NCI-H446 (cell line): ENCODE measurements at places on chromosomes 16 and 17.

DNA sequence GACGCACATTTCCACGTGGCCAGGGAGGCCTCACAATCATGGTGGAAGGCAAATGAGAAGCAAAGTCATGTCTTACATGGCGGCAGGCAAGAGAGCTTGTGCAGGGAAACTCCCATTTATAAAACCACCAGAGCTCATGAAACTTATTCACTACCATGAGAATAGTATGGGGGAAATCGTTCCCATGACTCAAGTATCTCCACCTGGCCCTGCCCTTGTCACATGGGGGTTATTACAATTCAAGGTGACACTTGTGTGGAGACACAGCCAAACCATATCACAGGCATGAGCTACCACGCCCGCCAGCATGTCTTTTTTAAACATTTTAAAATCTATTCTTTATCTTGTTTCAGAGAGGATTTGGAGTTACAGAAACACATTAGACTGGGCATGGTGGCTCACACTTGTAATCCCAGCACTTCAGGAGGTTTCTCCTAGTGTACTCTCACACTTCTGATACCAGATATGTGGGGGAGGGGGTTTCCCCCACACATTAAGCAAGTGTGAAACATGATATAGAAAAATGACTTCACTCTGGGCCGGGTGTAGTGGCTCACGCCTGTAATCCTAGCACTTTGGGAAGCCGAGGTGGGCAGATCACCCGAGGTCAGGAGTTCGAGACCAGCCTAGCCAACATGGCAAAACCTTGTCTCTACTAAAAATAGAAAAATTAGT lies 5.6 kb upstream of the ATMIN start:
- no peak for DNase-seq

- DNase-seq: no peak
Measured at GRCh38 chr17:66944351-66945146, 20.0 kb upstream of the CACNG4 start.

GRCh38 chr16:89567656-89568594 lies 7.4 kb downstream of the RPL13 start:
- no peak for DNase-seq

DNA sequence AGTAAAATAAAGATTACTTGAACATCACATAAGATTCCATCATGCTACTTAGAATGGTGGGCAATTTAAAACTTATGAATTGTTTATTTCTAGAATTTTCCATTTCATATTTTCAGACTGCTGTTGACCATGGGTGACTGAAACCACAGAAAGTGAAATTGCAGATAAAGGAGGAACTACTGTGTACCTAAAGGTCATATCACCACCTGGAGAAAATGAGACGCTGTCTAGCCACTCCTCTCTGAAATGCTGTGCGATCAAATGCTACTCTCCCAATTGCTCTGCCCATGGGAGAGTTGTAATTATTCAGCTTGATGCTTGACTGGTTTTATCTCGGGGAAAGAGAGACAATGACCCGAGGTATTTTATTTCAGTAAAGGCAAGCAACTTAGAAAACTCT lies 128.9 kb upstream of the ERCC4 start:
- DNase-seq: no peak

- DNase-seq: no peak
Measured at GRCh38 chr17:80737106-80738019, 192.7 kb downstream of the RPTOR start.

DNA sequence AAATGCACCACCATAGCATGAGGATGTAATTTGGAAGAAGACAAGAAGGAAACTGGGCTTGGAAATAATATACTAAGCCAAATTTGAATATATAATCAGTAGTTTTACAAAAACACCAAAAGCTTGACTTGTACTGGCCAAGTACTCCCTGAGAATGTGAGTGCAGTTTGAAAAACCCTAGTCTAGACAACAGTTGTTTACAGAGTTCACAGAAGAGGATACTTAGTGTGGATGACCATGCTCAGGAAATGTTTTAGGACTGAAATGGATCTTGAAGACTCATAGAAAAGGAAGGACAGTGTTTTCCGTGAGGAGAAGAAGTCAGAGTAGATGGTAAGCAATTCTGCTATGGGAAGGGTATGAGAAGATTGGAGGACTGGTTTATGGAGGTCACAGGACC lies 1.9 kb upstream of the CDYL2 start:
- no peak for DNase-seq

DNA sequence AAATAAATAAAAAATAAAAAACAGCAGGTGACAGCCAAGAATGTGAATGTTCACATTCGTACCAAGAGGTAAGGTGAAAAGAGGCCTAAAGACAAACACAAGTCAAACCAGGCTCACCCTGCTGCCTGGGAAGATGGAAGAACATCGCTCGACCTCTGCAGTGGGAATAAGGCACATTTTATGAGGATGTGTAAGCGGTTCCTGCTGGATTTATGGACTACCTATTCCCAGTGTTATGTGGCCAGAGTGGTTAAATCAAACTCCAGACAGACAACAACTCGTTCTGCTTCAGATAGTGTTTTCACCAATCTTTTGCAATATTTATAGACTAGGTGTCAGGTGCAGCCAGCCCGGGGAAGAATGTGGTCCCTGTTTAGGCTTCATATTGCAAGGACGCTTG lies 215.0 kb upstream of the HSBP1 start:
- no peak for DNase-seq

DNA sequence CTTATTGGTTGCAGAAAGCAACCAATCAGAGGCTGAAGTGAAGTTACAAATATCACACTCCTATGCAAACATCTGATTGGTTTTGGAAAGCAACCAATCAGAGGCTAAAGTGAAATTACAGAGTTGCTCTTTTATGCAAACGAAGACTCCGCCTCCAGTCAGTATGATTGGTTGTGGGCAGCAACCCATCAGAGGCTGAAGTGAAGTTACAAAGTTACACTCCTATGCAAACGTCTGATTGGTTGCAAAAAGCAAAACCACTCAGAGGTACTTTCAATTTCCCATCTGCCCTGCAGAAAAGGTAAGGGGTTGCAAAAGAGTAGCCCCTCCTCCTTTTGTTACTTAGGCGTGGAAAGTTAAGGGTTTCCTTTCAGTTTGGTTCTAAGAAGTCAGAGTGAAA lies 697.3 kb downstream of the MAF start:
- DNase-seq: no peak

- DNase-seq: peak; percentile 22
Measured at GRCh38 chr17:66255112-66255511, 25.9 kb upstream of the APOH start.

- peak; percentile 81 for DNase-seq
Measured at GRCh38 chr16:49701789-49702494, 154.0 kb downstream of the ZNF423 start.

- no peak for DNase-seq
Measured at GRCh38 chr16:77059446-77059845, 131.5 kb upstream of the MON1B start.

DNA sequence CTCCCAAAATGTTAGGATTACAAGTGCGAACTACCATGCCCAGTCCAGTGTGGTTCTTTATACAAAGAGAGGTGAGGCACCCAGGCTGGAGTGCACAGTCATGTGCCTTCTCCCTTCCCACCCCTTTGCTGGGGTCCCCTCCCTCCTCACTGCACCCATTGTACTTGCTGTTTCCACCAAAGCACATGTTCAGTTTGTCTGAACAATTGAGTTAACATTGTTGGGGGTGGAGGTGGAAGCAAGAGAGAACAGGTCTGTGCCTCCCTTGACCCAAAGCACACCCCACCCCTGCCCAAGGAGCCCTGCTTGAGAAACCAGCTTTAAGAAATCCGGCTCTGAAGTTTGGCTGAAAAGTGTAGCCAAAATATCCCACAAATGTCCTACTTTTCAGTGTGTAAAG lies 142.3 kb upstream of the CDH5 start:
- no peak for DNase-seq

GRCh38 chr17:68019675-68020408 lies 15.7 kb upstream of the KPNA2 start:
- DNase-seq: peak; percentile 96
